ENCODE measurements at places on chromosomes 6 and 20. TPM values are rescaled to one million over a fixed set of nuclear protein-coding genes. Genes with fewer than 3 reads are reported as not detected.

PROCR gene
- total RNA-seq, result 12.9 TPM

PAK5 gene
- total RNA-seq, result not detected

AKAP12 gene
- total RNA-seq, result 30.5 TPM

DYNLT1 gene
- total RNA-seq, result 97.7 TPM

SMOC2 gene
- 16.0 TPM for total RNA-seq

- no peak for DNase-seq
These were observed 40.1 kb upstream of the BHLHE23 start for GRCh38 chr20:63046841-63047240.

DNA sequence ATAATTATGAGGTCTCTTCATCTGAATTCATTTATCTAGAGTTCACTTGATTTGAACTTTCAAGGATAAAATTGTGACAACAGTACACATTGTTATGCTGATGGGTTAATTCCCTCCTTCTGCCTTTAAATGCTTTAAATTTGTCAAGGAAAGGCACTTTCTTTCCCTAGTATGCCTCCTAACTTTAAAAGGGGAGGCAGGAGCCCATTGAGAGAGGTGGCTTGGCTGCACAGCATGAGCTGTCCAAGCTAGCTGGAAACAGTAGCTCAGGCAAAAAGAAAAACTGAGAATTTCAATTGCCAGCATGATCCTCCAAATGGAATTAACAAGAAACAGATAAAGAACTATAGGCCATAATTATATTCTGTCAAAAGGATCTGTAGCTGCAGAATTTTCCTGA lies 243.3 kb upstream of the GRIK2 start:
- no peak for DNase-seq

DNA sequence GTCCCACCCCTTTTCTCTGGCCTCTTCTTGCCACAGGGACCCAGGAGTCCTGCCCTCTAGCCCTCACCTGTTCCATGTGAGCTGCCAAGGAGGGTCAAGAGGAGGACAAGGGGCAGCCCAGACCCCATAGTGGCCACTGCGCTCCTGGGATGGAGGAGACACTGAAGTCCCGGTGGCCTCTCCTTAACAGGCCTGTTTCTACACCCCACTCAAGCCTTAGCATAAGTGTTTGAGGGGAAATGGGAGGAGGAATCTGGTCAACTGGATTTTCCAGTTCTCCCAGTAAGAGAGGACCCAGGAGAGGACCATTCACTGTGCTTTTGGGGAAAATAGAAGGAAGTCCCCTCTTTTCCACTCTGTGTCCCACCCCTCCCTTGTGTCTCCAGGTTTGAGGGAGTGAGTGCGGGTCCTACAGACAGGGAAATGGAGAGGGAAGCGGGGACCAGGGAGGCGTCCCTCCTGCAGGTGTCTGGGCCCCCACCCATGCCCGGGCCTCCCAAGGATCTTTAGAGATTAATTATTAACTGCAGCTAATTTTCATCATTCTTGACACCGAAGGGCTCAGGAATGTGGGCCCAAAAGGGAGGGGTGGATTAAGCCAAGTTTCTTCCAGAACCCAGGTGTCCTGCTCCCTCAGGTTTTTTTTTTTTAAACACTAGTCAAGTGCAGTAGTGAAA lies at the start of gene SFTA2:
Gene SFTA2 (minus strand): TSS at position 202 of the 677 bp plus-strand sequence. CDS start 74 bp downstream, at position 128.
- DNase-seq, result no peak

- no peak for DNase-seq
These were observed 1343.4 kb downstream of the HACE1 start for GRCh38 chr6:103516336-103516735.

Measured in right cardiac atrium (tissue), 5 donors.